ENCODE measurements at places on chromosomes 6 and 20. TPM values are rescaled to one million over a fixed set of nuclear protein-coding genes. Genes with fewer than 3 reads are reported as not detected.

DNA sequence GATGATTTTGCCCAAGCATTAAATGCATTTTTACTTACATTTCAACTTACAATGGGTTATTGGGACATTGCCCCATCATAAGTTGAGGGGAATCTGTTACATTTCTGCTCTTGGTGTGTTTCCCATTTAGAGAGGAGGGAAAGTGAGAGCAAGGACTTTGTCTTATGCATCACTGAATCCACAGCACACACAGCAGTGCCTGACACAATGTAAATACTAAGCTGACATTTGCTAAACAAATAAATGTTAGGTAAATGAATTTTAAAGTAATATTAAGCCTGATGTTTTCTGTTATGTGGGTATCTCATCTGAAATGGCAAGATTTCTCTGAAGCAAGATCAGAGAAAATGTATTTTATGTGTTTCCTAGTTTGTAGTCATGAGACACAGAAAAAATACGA, 143.6 kb upstream of the STXBP5 start:
- DNase-seq, result no peak

- no peak for DNase-seq
Observed at GRCh38 chr6:158316022-158316421, 3.8 kb downstream of the TULP4 start.

The KIAA1755 gene
- total RNA-seq, result 2.9 TPM

DNA sequence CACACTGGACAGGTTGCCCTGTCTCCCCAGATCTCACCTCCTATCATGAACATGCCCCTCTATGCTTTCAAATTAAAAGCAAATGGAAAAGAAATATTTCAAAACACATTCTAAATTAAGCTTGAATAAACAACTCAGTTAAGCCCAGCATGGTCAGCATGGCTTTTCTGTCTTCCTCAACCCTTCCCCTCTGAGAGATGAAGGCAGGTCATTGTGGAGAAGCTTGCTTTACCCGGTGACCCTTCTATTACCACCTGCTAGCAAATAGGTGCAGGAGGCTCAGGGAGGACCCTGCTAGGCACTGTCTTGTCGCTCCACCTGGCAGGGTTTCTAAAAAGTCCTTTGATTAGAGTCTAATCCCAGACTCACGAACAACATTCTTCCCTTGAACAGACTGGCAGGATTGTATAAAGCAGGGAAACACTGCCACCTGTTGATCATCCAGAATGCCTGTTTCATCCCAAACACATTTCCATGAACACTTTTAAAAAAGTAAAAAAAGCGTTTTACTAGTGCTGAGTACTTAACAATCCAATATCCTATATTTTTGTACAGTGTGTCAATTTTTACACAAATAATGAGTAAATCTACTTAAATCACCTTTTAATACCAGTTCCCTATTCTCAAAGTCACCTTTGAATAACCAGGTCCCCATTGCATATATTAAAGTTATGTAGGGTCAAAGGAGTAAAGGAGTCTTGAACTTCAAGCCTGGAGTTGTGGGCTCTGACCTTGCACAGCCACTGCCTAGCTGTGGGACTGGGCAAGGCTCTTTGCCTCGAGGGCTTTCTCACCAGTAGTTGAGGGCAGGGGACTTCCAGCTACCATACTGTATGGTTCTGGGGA, 75.5 kb downstream of the GPR6 start:
- DNase-seq, result no peak

The ZC2HC1B gene
- 0.25 TPM for total RNA-seq

- no peak for DNase-seq
Observed at GRCh38 chr6:971981-972640, 279.2 kb upstream of the EXOC2 start.

DNA sequence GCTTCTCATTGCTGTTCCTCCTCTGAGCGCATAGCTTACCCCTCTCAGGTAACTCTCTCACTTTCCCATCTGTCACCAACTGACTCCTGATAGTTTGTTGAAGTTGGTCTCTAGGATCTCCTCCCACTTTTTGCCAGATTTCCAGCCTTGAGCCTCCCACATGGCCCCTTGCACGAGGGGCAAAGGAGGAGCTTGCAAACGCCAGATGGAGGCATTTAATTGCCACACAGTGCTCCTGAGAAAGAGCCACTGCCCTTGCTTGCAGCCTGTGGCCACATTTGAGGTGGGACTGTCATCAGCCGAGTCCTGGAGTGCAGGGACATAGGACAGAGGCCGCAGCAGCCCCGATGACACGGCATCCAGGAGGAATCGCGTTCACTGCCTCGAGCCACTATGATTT, 348.7 kb downstream of the SMOC2 start:
- DNase-seq, result no peak

DNA sequence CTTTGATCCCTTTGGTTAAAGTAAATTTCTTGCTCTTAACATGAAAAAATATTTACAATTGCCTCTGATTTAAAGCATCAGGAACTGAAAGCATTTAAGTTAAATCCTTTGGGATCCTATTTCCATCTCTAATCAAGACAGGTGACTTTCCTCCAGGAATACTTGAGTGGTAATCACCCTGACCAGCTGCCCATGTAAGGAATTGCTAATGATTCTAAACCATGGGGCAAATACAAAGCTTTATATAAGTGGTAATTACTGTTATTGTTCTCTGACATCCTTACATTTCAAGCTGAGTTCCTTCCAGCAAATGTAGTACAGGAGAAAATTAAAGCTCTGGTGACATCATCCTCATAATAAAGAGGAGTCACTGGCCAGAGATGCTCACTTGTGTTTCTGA, 100.6 kb downstream of the CRYBG1 start:
- no peak for DNase-seq

DNA sequence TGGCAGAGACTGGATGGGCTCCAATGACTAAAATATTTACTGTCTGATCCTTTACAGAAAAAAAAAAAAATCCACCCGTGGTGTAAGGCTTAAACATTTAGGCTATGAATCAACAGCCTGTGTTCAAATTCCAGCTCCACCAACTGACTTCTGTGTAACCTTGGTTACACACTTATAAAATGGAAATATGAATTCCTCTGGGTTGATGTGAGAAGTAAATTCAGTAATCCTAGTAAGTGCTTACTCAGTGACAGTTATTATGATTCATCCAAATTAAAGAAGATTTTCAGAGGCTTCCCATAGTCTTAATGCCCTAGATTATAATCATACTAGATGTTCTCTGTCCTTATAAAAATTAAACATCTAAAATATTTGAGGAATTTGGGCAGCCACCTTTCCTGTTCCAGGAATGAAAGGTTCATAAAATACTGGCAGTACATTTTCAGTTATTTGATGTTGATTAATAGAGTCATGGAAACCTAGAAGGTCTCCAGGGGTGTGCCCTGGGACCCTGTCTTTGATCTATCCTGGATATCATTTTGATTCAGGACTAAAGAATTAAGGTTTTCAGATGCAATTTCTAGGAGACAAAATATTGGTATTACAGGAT, 180.3 kb upstream of the ZNF217 start:
- DNase-seq, result no peak

The C20orf202 gene
- 0.29 TPM for total RNA-seq

The PTP4A1 gene
- total RNA-seq, result 55.4 TPM

DNA sequence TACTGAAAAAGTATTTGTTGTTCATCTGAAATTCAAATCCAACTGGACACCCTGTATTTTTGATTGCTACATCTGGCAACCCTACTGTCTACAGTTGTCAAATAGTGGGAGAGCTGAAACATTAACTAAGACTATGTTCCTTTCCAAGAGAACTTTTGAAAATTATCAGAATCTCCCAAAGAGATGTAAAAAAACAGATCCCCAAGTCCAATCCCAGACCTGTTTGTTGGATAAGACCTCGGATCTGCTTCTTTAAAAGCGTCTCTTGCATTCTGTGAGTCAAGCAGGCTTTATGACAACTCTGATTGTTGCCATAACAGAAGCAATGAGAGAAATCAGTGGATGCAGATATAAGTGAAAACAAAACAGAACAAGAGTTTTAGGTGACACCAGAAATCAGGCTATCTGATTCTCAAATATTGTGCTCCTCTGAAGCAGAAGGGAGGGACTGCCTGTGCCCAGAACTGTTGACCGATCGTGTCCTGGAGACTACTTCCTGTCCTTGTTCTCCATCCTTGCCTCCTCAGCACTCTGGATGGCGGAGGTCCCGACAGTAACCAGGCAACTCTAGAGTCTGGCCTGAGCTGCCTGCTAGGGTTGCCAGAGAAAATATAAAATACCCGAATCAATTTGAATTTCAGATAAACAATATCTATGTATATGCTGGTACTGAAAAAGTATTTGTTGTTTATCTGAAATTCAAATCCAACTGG, 853.8 kb downstream of the MAFB start:
- peak; percentile 46 for DNase-seq

The SRSF12 gene
- total RNA-seq, result 0.16 TPM

DNA sequence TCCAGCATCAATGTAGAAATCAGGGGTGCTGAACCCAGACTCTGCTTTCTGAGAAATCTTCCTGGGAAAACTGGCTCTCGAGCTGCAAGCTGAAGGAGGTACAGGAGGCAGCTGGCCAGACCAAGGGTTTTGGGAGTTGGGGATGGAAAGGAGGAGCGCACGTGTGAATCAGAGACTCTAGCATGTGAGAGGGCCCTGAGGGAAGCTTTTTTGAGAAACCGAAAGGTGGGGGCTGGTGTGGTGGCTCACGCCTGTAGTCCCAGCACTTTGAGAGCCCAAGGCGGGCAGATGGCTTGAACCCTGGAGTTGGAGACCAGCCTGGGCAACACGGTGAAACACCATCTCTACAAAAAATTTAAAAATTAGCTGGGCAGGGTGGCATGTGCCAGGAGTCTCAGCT, 37.1 kb upstream of the EEF1E1 start:
- DNase-seq, result no peak

DNA sequence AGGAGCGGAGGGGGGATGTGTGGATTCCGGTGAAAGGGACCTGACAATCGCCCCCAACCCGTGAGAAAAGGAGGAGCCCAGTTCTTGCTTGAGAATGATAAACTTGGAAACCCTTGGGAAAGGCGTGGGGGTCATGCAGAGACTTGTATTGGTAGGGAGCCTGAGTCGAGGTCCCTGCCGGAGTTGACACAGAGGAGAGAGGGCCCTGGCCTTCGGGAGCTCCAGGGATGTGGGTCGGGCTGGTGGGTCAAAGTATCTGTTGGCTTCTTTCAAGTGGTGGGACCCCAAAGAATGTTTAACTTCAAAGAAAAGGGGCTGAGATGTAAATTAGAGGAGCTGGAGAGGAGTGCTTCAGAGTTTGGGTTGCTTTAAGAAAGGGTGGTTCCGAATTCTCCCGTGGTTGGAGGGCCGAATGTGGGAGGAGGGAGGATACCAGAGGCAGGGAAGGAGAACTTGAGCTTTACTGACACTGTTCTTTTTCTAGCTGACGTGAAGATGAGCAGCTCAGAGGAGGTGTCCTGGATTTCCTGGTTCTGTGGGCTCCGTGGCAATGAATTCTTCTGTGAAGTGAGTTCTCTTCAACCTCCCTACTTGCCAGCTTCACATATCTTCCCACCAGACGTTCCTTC, 571 bp downstream of the CSNK2B start:
- no peak for DNase-seq

The RIPPLY2 gene
- not detected for total RNA-seq

GRCh38 chr6:135535989-135536414, 38.5 kb upstream of the AHI1 start:
- no peak for DNase-seq

GRCh38 chr6:151240036-151240685, 394 bp downstream of the AKAP12 start:
- DNase-seq, result peak; percentile 90

DNA sequence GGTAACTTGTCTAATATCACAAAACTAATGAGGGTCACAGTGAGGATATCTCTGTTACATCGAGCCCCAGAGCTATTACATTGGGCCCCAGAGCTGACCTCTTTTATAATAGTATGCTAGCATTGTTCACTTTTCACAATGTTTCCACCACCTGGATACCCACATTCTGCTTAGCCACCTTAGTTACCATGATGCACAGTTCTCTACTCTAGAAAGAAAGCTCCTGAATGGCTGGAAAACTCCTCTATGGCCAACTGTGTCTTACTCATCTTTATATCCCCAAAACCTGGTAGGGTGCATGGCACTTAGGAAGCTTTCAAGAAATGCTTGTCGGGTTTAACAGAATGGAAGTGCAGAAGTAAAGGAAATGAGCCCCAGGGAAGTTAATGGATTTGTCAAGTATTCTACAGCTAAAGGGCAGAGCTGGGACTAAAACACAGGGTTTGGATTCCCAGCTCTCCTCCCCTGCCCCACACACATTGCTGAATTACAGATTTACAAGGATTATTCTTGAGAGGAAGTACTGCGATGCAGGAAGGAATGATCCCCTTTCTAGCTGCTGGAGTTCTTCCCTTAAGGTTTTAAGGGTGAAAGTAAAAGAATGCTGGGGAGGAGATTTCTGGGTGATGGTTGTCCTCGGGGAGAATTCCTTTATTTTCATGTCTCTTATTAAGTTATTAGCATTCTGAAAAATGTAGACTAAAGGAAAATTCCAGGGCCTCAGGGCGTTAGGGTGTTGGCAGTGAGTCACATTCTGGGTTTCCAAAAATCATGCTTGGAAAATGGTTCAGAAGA, 16.1 kb upstream of the HINT3 start:
- no peak for DNase-seq

- DNase-seq, result no peak
Observed at GRCh38 chr6:71402096-71402495, 113.5 kb downstream of the OGFRL1 start.

GRCh38 chr20:45833030-45833882, at the start of gene SNX21:
SNX21 (plus strand) TSS chr20:45833799; CDS start chr20:45833920, 121 bp downstream.
- peak; percentile 92 for DNase-seq

The CTCFL gene
- not detected for total RNA-seq

The LAMP5 gene
- total RNA-seq, result not detected

GRCh38 chr6:36040958-36041357, 13.3 kb downstream of the MAPK14 start:
- DNase-seq, result no peak

- DNase-seq, result no peak
Observed at GRCh38 chr6:68527691-68528090, 107.4 kb upstream of the ADGRB3 start.

- DNase-seq, result no peak
Observed at GRCh38 chr6:38634518-38634917, 5.2 kb downstream of the BTBD9 start.

GRCh38 chr20:23118144-23118543, 32.0 kb upstream of the CD93 start:
- DNase-seq, result no peak

The SMLR1 gene
- total RNA-seq, result not detected

The SLC4A11 gene
- 0.65 TPM for total RNA-seq

DNA sequence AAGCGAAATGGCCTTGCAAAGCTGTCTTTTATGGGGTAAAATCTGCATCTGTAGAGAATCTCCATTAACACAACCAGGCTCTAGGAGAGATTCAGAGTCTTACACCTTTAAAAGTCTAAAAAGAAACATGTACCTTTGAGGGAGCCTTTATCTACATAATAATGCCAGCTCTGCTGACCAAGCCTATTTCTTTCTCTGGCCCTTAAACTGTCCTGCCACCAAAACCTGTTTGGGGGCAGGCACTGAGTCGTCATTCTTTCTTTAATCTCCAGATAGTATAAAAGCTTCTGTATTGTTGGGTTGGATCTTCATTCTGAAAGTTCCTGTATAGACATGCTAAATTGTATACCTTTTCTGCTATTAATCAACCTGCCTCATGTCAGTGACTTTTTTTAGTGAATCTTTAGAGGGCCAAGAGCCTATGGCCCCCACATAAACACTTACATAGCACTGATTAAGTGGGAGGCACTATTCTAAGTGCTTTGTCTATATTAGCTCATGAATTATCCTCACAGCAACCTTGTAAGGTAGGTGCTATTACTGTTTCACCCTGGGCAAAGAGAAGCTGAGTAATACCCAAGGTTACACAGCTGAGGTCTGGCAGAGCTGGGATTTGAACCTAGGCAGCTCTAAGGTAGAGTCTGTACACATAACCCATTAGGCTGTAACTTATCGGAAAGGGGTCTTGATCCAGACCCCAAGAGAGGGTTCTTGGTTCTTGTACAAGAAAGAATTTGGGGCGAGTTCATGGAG, 232.3 kb upstream of the DTNBP1 start:
- no peak for DNase-seq

Data from heart left ventricle (tissue), 16 donors.